Stomach (tissue), 19 donors: ENCODE measurements at places on chromosomes 3 and 15. TPM values are rescaled to one million over a fixed set of nuclear protein-coding genes. Genes with fewer than 3 reads are reported as not detected.

DNA sequence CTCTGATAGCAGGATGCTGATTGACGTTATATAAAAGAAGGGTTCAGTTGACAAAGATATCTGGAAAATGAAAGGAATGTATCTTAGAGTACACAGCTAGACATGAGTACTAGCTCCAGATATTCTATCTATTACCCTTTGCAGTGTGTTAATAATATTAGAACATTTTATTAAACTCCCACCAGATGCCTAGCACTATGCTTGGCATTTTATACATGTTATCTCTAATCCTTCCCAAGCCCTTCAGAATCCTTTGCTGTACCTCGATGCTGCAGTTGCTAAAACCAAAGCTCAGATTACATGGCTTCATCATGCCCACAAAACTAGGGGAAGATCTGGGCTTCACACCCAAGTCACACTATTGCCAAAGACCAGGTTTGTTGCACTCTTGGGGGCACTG lies 350.1 kb upstream of the AZI2 start:
- DNase-seq = no peak

- no peak for DNase-seq
Observed at GRCh38 chr3:11697701-11698100, 54.0 kb upstream of the VGLL4 start.

The LTK gene
- 4.9 TPM for total RNA-seq

DNA sequence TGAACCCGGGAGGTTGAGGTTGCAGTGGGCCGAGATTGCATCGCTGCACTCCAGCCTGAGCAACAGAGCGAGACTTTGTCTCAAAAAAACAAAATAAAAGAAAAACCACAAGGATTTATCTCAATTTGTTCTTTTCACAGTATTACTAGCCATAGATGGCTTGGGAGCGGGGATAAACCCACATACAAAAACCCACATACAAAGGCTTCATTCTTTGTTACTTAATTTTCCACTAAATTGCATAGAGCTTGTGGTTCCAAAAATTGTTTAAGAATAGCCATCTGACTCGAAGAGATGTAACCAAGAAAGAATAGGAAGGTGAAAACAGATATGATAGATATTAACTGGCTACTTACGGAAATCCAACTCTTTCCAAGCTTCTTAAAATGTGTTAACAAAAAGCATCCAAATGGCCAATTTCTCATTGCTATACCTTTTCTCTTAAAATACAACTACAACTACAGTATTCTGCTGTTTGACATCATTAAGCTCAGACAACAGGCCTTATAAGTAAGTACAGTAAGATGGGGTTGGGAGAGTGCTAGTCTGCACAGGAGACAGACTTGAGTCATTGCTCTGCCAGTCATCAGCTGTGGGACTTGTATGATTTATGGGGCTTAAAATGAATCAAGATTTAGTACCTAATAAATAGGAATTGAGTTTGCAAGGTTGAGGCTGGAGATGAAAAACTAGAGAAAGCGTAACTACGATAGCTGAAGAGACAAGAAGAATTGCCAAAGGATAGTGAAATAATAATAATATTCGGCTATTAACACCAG lies 96.6 kb upstream of the PLXND1 start:
- DNase-seq = no peak

DNA sequence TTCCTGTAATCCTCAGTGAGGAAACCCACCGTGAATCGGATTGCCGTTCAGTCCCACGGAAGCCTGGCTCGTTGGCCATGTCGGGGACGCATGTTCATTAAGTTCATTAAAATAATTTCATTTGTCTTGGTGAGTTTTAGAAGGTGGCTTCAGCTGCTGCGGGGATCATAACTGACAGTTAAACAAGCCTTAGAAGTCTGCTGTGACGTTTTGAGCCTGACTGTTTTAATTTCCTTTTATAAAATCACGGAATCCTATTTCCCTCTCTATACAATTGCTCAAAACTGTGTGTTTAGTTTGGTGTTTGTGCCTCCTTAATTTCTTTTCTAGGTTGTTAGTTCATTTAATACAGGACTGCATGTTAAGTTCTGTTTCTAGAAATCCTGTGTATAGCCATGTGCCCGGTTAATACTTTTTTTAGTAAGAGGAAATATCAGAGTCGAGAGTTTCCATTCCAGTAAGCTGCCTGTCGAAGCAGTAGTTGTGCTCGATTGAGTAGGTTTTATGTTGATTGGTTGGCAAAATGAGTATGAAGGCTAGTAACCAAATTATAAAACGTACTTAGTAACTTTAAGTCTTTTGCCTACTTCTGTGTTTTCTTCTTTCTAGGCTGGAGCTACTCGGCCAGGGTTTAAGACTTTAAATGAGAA lies 705 bp downstream of the NIPA2 start:
- no peak for DNase-seq

DNA sequence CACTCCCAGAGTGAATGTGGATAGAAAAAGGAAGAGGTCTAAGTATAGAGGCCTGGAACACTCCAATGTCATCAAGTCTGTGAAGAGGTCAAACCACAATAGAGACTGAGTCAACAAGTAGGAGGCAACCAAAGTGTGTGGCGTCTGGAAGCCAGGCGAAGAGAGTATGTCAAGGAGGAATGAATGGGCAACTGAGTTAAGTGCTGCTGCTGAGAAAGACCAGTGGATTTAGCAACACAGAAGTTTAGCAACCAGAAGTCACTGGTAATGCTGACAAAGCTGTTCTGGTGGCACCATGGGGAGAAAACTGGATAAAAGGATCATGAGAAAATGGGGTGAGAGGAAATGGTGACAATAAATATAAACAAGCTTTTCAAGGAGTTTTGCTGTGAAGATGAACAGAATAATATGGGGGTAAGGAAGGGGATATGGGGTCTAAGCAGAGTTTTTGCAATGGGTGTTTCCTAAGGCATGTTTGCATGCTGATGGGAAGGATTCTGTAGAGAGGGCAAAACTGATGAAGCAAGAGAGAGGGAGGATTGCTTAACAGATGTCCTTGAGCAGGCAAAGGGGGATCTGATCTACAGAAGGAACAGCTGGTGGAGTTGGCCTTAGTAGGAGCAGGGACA lies 38.4 kb downstream of the PCOLCE2 start:
- DNase-seq = peak; percentile 48

- DNase-seq = no peak
Observed at GRCh38 chr3:172272698-172273097, 175.6 kb downstream of the GHSR start.

DNA sequence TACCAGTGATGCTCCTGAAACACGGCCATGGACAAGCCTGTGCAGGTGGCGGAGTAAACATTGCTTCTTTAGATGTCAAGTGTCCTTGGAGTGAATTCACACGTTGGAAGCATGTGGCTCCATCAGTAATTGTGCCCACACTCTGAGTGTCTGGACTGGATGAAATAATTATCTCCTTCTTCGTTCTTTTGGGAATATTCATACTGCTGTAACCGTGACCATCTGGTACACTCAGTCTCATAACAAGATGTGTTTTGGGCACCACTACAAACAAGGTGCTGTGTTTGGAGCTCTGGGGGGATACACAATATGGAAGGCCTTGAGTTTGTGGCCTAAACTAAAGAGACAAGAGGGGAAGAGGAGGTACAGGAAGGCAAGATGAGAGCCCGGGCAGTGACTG lies 165.6 kb downstream of the APBA2 start:
- no peak for DNase-seq

- DNase-seq = no peak
Observed at GRCh38 chr3:63479661-63480035, 172.8 kb upstream of the SNTN start.

DNA sequence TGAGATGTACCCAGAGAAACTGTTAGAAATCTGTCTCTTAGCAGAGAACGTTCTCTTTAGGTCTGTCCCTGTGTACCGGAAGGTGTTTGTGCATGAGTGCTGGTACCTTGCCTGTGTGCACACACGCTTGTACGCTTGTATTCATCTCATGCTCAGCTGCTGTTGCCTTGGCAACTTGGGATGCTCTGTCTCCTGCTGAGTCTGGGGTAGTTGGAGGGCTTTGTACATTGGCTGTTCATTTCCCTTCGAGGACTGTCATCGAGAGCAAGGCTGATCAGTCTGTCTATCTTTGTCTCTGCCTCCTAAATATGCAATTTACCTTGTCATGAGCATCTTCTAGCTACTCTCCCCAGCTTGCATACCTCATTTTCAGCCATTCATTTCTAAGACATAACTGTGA lies 147.2 kb downstream of the SLCO3A1 start:
- DNase-seq = no peak

The NTRK3 gene
- 4.5 TPM for total RNA-seq

DNA sequence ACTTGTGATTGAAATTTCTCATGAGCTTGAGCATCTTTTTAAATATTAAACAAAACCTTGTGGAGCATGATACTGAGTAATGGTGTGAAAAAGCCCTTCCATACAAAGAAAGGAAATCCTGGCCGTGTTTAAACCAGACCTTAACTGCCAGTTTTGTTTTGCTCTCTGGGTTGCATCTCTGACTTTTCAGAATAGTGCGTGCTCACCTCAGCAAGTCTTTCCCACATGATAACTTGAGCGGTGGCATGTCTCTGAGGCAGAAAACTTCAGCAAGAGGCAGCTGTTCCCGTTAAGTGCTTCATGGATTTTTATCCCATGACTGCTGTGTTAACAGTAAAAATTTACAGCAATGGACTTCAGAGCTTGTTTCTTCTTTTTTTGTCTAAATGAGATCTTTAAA lies 393.3 kb downstream of the FEZF2 start:
- DNase-seq = peak; percentile 16

DNA sequence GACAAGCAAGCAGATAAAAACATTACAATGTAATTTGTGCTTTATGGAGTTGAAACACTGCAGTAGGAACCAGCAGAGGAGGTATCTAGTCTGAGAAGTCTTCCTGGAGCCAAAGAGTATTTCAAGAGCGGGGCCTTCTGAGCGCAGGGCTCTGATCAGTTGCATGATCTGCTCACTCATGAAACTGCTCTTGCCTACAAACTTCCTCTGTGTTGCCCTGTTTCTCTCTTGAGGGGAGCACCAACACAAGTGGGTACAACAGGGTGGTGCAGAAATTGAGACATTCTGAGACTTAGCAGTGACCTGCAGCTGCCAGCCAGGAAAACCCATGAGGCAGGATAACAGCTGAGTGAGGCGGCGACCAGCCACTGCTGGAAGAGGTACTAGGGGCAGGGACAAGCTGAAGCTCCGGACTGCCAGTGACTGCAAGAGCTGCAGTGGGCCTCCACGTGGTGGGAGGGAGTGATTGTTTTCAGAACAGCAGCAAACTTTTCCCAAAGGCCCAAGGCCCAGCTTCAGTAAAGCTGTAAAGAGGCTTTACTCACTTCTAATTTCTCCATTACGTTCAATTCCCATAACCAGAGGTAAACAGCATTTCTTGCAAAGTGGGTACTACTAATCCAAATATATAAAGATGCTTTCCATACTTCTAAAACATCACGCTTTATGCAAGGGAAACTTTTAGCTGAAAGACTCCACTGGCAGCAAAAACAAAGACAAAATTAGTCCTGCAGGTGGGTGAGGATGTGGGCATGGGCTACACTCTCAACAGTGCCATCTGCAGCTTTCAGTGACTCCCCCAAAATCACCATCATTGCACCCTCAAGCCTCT lies 69.0 kb upstream of the LPP start:
- no peak for DNase-seq

GRCh38 chr3:5788496-5788895 lies 601.0 kb downstream of the EDEM1 start:
- DNase-seq = no peak

The CCDC39 gene
- not detected for total RNA-seq

DNA sequence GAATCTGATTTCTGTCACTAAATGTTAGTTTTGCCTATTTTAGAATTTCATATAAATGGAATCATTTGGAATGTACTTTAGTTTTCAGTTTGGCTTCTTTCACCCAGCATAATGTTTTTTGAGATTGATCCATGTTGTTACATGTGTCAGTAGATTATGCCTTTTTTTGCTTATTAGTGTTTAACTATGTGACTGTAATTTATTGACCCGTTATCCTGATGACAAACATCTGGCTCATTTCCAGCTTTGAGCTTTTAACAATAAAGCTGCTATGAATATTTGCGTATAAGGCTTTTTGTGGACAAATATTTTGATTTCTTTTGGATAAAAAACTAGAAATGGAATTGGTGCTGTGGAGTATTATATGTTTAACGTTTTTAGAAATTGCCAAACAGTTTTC lies 254.5 kb upstream of the CFAP20DC start:
- DNase-seq = no peak

The CD96 gene
- total RNA-seq = 5.7 TPM

DNA sequence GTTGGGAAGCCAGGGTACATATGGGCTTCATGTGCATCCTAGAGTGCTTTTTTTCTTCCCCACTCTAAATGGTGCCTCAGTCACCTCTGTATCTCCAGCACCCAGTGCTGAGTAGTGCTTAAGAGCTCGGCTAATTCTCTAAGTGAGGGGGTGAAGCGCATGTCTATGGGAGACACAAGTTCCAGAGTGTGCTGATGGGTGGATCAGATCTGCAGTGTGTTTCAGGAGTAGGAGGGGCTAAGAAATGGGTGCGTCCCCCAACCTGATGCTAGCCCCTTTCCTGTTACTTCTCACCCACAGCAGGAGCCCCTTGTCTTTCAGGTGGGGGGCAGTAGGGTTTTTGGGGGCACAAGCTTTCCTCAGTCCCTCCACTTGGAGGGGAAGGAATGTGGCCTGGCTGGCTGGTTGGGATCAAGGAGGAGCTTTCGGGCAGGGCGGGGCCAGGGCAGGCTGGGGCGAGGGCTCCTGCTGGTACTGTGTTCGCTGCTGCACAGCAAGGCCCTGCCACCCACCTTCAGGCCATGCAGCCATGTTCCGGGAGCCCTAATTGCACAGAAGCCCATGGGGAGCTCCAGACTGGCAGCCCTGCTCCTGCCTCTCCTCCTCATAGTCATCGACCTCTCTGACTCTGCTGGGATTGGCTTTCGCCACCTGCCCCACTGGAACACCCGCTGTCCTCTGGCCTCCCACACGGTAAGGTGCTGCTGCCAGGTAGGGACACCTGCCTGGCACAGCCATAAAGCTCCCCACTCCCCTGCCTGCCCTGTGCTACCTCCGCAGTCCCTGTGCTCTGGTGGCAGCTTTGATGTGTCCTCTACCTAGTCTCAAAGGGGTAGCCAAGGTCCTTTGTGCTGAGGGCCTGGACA lies at the start of gene IL17RE:
IL17RE (plus strand) TSS at position 477 of the 866 bp plus-strand sequence; CDS start at position 562, 85 bp downstream.
- peak; percentile 80 for DNase-seq

GRCh38 chr3:1037631-1038030 lies 55.2 kb upstream of the CNTN6 start:
- no peak for DNase-seq

The EXD1 gene
- not detected for total RNA-seq

GRCh38 chr3:61865466-61866152 lies 304.2 kb downstream of the PTPRG start:
- DNase-seq = no peak

DNA sequence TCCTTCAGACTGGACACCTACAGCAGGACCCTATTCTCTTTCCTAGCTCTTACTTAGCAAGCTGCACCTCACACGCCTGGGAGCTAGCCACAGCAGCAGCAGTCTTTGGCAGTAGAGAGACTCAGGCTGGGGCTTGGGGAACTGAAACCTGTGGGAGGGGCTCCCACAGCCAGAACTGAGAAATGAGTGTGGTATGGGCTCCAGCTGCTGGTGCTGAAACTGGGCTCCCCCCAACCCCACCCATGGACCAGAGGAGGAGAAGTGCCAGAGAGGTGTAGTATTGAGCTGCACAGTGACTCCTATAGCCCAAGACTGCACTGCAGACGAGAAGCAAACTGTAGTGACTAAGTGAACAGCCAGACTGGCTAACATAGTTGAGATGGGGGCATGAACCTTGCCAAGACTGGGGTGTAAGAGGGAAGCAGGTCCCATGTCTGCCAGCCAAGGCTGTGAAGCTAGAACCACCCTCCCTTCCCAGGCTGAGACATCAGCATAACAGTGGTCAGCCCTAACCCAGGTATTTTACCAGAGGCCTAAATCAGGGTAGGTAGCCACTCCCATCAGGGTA lies 62.5 kb downstream of the MYO5A start:
- peak; percentile 40 for DNase-seq
